ENCODE measurements at places on chromosomes 6 and 20.
A peak's percentile ranks its signal among the peaks of the same experiment; 100 is the strongest.

DNA sequence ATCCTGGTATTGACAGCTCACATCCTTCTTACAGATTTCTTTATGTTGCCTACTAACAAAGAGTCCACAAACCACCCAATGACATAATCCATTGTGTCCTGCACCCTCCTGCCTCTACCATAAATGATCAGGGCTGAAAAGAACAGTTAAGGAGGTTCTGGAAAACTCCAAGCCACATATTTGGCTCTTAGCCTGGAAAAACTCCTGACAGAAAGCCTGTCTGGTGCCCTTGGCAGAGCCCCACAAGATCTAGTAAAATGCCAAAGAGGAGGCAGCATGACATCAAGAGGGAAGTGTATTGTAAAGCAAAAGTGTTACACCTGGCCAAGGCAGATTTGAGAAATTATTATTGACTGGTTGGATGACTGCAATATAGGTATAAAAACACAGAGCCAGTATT lies 126.4 kb upstream of the VGLL2 start:
- no peak for DNase-seq

DNA sequence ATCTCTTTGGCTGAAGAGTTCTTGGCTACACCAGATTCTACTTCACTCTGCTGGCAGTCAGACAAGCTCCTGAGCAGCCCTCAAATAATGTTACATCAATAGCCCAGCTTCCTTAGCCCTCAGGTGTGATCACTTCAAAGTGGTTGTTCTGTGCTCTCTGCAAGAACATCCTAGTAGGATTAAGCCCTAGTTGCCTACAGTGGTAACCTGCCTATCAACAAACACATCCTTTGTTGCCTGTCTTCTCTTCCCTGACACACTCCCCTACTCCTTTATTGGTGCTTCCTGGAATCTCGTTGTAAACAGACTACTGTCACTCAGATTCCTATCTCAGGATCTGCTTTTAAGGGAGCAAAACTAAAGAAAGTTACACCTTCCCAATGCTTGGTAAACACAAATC lies 45.1 kb upstream of the TASP1 start:
- DNase-seq = no peak

DNA sequence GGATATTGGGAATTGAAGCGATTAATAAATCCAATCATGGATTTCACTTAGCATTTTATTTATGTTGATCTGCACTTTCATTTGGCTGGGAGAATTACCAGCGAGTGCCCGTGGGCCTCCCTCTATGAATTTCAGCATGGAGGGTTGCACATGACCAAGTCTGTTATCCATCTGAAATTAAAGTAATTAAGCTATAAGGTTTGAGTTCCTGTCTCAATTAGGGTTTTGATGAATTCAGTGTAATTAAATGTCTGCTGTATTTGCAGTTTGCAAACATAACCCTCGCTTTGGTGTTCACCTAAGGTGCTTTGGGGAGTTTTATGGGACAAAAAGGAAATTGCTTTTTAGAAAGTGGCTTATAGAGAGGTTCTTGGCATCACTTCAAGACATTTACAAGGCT lies 169.8 kb upstream of the RIN2 start:
- no peak for DNase-seq

- DNase-seq = no peak
These were observed 121.8 kb upstream of the PHACTR3 start for GRCh38 chr20:59482351-59483187.

DNA sequence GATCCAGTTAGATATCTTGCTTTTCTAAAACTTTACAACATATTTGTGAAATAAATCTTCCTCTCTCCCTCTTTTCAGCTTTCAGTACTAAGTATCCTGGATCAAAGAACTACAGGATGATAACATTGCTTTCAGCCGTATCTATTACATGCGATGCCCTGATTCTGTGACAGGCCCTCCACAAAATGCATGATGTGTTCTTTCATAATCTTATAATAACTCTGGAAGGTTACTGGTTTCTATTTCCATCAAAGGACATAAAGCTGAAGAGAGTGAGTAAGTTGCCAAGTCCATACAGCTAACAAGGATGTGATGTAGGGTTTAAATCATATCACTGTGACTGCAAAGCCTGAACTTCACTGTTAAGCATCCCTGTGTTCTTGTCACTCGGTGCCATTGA lies 62.9 kb upstream of the ADGRG6 start:
- DNase-seq = no peak

GRCh38 chr20:47862574-47863240 lies 77.4 kb upstream of the SULF2 start:
- DNase-seq = no peak

GRCh38 chr20:2626853-2627541 lies 25.4 kb upstream of the NOP56 start:
- no peak for DNase-seq

DNA sequence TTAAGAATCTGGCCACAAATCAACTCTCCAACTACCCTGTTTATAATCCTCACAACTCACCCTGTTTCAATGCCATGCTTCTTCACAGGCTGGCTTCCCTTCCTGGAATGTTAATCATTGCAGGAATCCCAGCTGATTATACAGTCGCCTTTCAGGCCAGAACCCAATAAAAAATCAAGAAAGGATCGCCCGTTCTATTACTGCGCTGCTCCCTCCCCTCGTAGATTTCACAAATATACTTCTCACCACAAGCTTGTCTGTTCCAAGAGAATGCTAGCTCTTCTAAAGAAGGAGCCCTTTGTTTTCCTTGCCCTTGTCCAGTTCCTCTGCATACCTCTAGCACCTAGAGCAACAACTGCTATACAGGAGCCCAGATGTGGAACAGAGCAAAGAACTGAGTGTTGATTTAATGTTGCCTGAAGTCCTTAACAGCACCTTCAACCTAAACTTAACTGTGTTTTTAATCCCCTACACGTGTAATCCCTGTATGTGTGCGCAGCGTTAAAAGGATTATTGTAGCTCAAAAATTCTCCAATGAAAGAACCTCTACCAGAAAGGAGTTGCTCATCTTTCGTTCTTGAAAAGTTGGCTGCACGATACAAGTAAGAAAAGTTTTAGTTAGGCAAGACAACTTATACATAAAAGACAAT lies 988 bp downstream of the ECHDC1 start:
- DNase-seq = no peak

DNA sequence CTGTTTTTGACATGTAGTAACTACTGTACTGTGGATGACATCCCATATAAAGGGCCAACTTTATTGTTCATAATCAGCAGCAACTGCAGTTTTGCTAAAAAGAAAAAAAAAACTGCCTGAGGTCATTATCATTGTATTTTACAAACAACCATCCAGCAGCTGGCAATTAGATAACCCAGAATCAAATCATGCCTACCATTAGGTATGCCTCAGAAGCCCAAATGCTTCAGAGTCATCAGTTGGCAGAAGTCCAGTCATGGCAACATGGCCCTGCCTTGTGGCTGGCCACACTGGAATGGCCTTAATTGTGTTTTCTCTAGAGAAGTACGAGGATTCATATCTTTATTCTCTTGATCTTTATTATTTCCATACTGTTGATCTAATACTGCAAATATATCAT lies 462.4 kb upstream of the NRSN1 start:
- no peak for DNase-seq

- no peak for DNase-seq
These were observed 100.8 kb downstream of the FAM217A start for GRCh38 chr6:3977875-3978711.

DNA sequence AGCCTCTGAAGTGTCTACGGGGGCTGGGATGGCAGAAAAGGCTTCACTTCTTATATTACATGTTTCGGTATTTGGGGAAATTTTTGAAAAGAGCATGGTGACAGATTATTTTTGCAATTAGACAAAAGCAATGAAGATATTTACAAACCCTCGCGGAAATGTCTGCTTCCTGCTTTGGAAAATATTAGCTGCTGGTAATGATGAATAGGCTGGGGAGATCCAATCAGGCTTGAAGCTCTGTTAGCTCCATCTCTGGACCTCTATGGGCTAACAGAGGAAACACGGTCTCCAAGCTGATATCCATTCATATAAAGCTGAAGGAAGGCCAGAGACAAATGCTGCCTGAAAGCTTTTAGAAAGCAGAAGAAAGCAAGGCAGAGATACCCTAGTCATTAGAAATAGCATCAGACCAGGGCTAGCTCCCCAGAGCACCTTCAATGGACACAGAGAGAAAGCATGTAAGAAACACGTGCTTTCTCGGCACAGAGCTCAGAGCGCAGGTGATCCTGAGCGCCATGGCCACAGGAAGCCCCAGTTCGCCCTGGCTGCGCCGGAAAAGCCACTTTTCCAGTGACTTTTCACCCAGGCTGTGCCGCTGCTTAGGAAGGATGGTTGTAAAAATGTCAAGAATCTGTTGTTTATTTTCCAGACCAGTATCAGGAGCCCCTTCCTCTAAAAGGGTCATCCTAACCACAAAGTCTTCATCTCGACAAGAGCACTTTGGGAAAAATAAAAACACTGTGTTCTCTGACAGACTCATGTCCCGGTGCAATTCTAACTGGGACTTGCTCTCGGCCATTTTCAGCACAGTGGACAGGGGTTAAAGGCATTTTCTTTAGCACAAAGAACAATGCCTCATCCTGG lies 68.5 kb upstream of the NFATC2 start:
- DNase-seq = peak; percentile 21

DNA sequence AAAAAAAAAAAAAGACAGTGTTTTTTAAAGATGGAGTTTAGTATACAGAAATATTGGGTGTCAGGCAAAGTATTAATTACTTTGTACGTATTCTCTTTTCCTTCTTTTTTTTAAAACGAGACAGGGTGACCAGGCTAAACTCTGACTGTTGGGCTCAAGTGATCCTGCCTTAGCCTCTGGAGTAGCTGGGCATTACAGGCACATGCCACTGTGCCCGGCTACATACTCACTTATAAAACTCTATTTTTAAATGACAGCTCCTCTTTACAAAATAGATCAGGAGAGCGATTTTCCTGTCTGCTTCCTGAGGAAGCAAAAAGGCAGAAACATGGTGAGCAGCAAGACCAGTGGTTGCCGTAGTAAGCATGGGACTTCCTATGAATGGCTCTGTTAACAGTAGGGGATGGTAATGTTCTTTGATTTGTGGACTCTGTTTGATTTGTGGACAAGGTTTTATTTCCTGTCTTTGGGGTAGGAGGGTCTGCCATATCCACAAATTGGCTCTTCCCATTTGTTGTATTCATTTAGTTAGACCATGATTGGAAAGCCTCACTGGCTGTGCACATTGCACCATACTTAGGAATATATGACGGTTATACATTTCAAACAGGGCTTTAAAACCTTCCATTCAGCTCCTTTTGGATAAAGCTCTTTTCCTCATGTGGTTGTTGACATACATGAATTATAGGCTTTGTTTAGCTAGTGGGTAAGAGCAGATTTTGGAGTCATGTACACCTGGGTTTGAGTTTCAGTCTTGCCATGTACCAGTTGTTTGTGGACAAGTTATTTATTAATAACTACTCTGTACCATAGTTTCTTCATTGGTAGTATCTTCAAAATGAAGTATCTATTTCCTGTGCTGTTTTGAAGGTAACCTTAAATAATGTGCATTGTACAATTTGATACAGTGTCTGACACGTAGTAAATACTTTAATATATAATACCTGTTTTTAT lies 45.1 kb downstream of the PTPRA start:
- no peak for DNase-seq

DNA sequence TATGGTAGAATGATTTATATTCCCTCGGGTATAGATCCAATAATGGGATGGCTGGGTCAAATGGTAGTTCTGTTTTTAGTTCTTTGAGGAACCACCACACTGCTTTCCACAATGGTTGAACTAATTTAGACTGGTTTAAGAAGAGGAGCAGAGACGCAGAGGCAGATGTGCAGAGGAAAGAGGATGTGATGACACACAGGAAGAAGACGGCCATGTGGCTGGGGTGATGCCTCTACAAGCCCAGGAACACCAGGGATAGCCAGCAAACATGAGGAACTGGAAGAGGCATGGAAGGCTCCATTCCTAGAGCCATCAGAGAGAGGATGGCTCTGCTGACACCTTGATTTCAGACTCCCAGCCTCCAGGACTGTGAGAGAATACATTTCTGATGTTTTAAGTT lies 218.3 kb upstream of the DTNBP1 start:
- peak; percentile 56 for DNase-seq

DNA sequence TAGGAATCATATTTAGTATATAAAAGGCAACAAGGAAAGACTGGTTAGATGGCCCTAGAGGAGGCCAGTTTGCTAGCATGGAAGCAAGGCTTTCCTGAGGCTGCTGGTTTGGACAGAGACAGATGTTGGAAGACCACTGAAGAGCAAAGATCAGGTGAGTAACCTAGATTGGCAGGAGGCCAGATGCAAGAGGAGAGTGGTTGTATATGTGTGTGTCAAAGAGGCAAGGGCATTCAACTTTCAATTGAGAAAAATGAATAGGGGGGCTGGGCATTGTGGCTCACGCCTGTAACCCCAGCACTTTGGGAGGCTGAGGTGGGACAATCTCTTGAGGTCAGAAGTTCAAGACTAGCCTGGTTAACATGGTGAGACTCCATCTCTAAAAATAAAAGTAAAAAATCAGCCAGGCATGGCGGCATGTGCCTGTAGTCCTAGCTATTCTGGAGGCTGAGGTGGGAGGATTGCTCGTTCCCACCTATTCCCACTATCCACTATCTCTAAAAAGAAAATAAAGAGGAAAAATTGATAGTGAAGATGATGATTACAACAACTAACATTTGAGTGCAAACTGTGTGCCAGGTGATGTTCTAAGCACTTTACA lies 79.8 kb downstream of the PRDM1 start:
- no peak for DNase-seq

Measured in hematopoietic multipotent progenitor cell (in vitro differentiated cells).